ENCODE measurements at places on chromosomes 11 and 22.

DNA sequence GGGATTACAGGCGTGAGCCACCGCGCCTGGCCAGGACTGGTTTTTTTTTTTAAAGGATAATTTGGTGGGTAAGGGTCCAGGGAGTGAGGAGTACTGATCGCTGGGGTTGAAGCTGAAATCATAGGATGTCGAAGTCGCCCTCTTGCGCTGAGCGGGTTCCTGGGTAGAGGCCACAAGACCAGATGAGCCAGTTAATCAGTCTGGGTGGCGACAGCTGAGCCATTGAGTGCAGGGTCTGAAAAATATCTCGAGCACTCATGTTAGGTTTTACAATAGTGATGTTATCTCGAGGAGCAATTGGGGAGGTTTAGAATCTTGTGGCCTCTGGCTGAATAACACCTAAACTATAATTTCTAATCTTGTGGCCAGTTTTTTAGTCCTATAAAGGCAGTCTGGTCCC, 7.8 kb downstream of the APOL5 start:
- no peak for DNase-seq

DNA sequence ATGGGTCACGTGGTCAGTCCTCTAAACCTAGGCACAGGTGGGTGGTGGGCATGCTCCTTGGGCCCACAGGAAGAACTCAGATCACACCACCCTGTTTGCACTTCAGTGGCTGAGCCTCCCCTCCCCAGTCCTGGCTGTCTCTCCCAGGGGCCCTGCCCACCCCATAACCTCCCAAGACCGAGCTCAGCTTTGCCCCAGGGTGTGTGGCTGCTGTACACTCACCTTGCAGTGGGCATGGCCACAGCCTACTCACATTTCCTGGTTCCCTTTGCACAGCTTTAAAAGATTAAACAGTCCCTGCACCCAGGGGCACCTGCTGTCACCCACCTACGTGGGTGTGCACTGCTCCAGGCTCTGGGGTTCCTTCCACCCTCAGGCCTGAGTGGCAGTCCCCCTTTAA, 13.8 kb downstream of the TRIOBP start:
- no peak for DNase-seq

DNA sequence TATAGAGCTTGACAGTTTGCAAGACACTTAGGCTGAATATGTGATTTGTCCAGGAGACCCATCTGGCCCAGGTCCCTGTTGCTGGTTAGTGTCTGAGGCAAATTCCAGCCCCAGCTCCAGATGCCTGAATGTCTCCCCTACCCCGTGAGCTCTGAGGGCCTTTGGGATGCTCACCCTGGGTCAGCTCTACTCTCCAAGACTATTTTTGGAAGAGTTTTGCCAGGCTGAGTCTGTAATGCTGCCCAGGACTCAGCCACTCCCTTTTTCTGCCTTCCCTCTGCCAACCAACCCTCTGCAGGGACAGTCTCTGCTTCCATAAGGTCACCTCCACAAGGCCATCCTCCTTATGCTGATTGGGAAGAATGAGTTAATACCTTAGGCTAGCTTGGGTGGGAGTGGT, 66.3 kb downstream of the CABIN1 start:
- DNase-seq = no peak

- peak; percentile 33 for DNase-seq
These were observed 57.9 kb downstream of the SYTL2 start for GRCh38 chr11:85752890-85753581.

- no peak for DNase-seq
These were observed 1.7 kb downstream of the CHRM1 start for GRCh38 chr11:62919476-62919875.

DNA sequence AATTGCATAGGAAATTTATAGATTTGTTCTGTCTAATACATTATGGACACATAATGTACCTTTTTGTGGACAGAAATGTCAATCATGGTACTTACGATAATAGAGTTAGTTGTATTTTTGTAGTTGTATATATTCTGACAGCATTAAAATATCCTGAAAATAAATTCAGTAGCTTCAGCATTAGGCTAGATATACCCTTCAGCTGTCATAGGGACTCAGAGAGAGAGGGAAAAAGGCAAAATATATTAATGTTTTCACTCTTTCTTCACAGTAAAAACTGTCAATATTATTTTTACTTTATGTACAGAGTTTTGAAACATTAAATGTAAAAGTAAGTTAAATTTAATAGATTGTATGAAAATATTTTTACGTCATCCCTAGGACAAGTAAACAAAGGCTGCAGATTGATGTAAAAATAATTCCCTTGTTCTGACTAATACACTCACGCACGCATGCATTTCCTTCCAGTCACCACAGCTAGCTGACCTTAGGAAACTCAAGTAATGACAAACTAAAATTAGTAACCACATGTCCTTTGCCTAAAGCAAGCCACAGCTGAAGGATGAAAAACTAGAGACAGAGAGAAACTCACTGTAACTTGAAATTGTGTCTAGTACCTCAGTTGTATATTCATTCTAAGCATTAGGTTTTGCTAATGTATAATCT, 104.7 kb upstream of the CARD18 start:
- no peak for DNase-seq

GRCh38 chr22:50141891-50142363, 28.6 kb upstream of the PANX2 start:
- DNase-seq = no peak

DNA sequence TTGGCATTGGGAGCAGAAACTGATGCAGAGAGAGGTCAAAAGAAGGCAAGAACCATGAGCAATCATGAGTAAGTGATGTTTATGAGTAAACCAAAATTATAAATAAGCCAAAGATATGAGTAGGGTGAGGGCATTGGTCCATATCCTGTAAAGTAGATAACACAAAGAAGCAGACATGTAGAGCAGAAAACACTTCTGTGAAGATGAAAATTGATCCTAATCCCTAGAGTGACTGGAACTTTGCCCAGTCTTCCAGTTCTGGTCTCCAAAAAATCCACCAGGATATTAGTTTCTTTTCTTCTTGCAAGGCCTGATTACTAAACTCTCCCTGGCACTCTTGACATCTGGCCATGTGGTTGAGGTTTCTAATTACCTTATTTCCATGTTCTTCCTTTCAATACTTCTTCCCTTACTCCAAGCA, 13.7 kb upstream of the DRD2 start:
- no peak for DNase-seq

GRCh38 chr22:25012741-25013143, 60.2 kb downstream of the KIAA1671 start:
- DNase-seq = no peak

GRCh38 chr11:312092-312816, 1.6 kb upstream of the IFITM1 start:
- no peak for DNase-seq

- no peak for DNase-seq
These were observed 281.6 kb downstream of the TBC1D22A start for GRCh38 chr22:47043835-47044721.

DNA sequence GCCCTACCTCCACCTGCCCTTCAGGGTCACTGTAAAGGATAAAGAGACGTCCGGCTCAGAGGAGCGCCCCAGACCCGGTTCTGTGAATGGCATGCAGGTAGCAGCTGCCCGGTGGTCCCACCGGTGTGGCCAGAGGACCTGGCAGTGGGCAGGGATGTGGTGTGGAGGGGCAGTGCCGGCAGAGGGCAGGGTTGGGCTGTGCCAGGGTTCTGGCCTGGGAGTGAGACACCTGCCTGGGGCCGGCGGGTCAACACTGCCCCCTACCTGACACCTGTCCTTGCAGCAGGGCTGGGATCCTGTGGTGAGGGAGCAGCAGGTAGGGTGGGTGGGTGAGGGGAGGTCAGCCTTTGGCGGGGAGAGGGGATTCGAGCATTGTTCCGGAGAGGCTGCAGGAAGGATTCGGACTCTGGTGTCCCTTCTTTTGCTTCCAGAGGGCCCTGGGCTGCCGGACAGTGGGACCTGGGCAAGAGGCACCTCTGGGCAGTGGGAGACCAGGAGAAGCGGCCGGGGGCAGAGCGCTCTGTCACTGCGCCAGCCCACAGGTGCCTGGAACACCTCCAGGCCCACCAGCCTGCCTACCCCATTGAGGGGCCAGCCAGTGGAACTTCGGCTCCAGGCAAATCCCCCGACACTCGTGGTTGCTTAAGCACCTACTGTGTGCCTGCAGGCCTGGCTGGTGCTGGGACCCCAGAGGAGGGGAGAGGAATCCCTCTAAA, 1.6 kb upstream of the PHLDA2 start:
- DNase-seq = no peak

DNA sequence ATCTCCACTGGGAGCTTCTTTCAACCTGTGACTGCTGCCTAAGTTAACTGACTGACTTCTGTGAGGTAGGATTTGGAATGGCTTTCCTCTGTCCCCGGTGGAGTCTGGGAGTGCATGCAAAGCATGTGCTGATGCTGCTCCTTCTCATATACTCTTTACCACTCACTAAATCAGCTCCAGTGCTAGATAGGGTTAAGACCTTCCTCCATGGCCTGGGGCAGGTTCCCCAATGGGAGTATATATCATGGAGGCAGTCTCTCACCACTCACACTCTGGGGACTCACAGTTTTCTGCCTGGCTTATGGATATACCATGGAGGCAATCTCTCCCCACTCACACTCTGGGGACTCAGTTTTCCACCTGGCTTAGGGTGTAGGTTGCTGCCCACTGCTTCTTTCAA, 10.1 kb upstream of the FANCF start:
- no peak for DNase-seq

GRCh38 chr11:119858288-119858687, 129.3 kb upstream of the NECTIN1 start:
- no peak for DNase-seq

- DNase-seq = no peak
These were observed 261.6 kb upstream of the SORL1-AS1 start for GRCh38 chr11:121714351-121714750.

GRCh38 chr11:78977009-78977408, 402.3 kb upstream of the NARS2 start:
- no peak for DNase-seq

GRCh38 chr11:129701706-129702105, 113.9 kb upstream of the TMEM45B start:
- no peak for DNase-seq

DNA sequence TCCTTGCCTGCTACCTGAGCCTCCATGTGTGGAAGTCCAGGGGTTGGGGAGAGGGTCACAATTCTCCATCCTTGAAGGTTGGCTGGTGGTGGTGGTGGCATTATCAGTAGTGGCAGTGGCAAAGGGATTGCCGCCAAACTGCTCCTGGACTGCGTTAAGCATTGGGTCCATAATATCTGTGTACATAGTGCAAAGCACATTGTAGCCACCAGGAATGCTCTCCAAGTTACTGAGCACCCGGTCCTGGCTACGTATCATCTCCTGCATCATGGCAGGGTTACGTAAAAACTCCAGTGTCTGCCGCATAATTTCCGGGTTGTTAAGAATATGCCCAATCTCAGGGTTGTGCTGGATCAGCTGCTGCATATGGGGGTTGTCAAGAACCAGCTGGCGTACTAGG, 1.2 kb downstream of the UBQLN3 start:
- no peak for DNase-seq

DNA sequence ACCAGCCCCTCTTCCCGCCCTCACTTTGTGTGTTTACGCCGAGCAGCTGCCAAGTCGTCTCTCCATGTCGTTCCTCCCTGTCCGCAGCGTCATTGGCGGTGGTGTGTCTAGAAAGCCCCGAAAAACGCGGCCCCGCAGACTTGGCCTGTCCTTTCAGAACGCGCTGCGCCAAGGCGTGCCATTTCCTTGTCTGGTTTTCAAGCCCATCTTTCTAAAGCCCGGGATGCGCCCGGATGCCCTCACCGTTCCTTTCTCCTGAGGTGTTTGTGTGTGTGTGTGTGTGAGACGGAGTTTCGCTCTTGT, 557 bp downstream of the MOV10L1 start:
- no peak for DNase-seq

DNA sequence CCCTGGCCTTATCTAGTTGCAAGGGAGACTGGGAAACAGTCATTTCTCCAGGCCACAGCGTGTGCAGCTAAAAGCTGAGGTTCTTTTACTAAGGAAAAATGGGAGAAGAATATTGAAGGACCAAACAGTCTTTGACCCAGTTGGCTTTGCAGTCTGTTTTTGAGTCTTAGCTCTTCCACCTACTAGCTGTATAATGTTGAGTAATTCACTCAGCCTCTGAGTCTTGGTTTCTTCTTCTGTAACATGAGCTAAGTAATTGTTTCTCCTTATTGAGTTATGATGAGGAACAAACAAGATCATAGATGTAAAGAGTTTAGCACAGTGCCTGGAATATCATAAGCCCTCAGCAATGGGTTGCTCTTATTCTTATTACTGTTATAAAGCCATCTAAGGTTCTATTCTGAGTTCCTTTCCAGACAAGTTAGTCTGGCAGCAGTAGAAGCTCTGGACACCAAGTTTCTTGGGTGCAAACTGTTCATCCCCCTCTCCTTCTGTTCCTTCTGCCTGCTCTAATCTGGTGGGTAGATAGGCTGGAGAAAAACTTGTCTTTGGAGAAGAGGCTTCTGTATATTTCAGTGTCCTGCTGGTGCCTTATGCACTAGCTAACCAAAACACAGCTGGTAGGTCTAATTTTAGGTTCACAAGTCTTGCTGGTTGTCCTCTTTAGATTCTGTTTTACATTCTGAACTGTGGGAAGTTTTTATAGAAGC, 13.5 kb downstream of the TRIM44 start:
- no peak for DNase-seq
